Effector CD4-positive, alpha-beta T cell (primary cell): ENCODE measurements at places on chromosomes 16 and 17.

DNA sequence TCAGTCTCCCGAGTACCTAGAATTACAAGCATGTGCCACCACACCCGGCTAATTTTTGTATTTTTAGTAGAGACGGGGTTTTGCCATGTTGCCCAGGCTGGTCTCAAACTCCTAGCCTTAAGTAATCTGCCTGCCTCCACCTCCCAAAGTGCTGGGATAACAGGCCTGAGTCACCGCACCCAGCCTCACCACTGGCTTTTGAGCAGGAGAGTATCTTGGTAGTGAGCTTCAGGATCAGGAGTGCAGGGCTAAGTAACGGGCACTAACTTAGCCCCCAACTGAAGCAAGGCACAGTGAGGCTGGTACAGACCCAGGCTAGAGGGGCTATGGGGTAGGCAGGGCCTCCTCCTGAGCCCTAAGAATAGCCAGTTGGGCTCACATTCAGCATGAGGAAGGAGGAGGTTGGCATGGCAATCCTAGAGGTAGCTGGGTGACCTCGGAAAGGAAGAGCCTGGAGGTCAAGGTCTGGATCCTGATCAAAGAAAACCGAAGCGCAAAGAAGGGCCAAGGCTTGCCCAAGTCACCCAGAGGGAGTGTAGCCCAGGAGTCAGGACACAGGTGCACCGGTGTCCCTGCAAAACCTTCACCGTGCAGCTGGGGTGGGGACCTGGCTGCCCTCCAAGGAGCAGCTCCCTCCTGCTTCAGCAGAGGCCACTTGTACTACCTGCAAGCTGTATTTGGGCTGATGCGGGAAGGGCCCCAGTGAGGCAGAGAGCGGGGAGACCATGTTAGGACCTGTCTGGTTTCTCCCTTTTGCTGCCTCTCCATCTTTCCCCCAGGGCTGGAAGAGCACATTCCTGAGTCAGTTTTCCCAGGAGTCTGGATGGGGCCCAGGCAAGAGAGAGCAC is 1.3 kb upstream of the ADGRG5 start:
- DNase-seq = no peak

DNA sequence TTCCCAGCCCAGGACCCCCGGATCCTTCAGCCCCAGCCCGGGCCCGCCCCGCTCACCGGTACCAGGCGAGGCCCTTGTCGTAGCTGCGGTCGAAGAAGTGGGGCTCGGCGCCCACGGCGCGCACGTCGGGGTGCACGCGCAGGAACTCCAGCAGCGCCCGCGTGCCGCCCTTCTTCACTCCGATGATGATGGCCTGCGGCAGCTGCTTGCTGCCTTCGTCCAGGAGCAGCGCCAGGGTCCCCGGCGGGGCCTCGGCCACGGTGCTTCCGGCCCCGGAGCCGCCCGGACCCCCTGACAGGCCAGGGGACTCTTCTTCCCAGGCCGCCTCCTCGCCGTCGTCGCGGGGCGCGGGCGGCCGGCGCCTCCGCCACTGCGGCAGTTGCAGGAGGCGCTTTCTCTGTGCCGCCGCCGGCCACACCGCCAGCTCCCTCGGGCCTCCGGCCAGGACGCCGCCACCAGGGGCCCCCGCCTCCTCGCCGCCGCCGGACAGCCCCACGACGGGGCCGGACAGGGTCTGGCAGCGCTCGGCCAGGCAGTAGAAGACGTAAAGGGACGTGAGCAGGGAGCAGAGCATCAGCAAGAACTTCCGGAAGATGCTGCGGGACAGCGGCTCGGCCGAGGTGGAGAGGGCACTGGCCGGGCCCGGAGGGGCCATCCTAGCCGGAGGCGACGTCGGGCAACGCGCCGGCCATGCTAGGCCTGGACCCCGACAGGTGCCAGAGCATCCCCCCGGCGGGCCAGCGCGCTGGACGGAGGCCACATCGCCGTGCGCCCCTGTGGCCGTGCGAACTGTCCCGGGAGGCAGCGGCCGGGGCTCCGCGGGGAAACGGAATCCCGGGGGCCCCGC is 1.0 kb downstream of the HS3ST3A1 start:
- DNase-seq = no peak

- no peak for DNase-seq
Measured at GRCh38 chr16:29812754-29813643, 1.0 kb downstream of the PRRT2 start.

- DNase-seq = no peak
Measured at GRCh38 chr17:55452139-55452790, 30.6 kb upstream of the MMD start.

- no peak for DNase-seq
Measured at GRCh38 chr17:42210046-42210445, 15.8 kb upstream of the GHDC start.

GRCh38 chr16:83830769-83831455 is 23.1 kb downstream of the HSBP1 start:
- no peak for DNase-seq

DNA sequence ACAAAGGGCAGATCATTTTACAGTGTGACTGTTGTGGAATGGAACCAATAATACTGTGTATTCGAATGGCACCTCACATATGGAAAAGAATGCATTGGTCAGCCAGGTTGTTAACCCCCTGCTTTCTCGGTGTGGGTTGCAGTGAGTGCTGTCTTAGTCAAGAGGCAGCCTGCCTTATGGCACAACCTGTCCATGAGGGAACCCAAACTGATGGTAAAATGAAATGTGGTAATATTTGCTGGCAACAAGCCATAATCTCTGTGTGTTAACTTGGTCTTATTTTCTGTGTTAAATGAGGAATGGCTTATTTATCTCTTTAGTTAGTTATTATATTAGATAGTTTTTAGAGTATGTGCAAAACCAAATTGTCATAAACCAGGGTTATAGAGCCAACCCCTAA is 81.6 kb downstream of the TMC6 start:
- DNase-seq = no peak

DNA sequence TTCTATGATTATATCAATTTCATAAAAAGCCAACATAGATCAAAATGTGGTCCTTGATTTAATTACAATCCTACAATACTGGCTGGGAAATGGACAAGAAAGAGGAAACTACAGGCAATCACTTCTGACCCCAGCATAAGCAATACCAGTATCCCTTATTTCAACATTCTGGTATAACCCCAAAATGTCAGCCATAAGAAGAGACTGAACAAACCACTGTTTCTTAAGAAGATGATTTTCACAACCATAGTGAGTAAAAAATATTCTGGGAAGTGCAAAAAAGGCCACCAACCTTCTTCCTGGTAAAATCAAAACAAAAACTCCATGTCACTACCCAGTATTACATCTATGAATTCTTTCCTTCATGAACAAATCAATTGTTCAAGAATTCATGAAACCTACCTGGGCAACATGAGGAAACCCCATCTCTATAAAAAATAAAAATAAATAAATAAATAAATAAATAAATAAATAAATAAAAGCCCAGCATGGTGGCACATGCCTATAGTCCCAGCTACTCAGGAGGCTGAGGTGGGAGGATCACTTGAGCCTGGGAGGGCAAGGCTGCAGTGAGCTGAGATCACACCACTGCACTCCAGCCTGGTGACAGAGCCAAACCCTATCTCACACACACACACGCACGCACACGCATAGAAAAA is 7.5 kb downstream of the N4BP1 start:
- no peak for DNase-seq

- DNase-seq = no peak
Measured at GRCh38 chr17:60345233-60345632, 46.7 kb downstream of the USP32 start.

- no peak for DNase-seq
Measured at GRCh38 chr16:85079785-85080570, 32.3 kb downstream of the CIBAR2 start.

- no peak for DNase-seq
Measured at GRCh38 chr16:19283637-19284036, 1.9 kb upstream of the CLEC19A start.

DNA sequence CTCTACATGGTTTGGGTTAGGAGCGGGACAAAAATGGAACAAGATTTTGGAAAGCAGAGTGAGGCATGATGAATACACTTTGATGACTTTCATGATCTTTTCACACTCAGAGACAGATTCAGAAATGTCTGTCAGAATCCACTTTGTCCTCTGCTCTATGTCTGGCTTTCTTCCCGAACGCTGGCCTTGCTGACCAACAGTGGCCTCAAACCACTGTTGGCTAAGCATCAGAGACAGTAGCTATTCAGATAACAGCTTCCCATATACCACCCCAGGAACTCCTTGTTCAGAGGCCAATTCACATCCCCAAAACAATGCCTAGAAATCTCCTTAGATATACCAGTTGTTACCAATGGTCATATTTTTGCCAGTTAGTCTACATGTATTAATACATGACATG is 40.9 kb downstream of the FBXL20 start:
- no peak for DNase-seq

GRCh38 chr17:78979780-78980623 is at the start of gene LGALS3BP:
Gene LGALS3BP, minus strand, starts transcription at chr17:78979923. Its CDS starts 2,732 bp downstream, at chr17:78977191.
- no peak for DNase-seq

DNA sequence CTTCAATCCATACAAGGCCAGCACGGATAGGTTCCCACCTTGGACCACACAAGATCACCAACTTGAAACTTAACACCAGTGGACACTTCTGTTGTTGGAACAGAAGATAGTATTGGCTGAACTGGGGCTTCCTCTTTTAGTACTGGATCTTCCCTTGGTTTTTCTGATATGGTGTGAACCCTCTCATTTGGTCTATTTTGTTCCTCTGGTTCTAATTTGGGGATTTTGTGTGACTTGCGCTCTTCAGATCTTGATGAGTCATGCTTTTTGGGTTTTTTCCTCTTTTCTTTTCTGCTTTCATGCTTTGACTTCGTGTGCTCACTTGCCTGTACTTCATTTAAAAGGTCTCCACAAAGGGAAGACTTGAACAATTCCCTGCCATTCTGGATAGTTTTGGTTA is 39.0 kb downstream of the SOST start:
- DNase-seq = no peak

DNA sequence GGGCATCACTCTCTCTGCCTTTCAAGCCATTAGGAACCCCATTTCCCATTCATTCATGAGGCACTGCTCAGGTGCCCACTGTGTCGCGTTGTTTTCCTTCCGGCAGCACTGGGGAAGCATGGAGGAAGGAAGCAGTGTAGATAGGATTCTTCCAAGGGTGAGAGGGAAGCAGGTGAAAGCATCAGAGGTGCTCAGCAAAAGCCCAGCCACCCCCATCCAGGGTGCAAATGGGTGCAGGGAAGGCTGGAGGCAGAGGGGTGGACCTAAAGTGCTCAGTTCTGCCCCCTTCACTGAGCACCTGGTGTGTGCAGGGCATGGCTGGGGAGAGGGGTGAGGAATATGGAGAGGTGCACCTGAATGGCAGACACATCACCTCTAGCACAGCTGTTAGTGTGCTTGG is 3.4 kb upstream of the NXPH3 start:
- DNase-seq = no peak

DNA sequence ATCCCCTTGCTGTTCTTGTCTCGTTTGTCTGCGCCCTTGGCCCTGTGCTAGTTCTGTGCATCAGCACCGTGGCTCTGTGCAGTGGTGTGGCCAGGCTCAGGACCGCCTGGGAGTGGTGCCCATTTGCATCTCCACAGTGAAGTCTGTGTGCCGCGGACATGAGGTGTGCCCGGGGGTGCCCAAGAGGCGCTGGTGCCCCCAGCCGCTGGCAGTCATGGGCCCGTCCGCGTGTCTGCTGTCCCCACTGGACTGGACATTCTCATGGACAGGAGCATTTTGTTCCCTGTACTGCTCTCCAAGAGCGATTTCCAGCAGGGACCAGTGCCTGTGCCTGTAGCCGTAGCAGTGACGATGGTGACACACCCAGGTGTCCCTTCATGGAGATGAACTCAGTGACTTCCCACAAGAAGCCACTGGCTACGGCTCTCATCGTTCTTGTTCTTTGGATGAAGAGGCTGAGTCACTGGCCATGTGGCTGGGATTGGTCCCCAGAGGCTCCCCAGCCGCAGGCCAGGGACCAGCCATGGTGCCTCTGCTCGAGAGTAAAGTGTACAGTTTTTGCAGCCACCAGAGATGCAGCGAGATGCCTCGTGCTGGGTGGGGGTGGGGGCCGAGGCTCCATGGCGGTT is 13.0 kb upstream of the MC1R start:
- no peak for DNase-seq

DNA sequence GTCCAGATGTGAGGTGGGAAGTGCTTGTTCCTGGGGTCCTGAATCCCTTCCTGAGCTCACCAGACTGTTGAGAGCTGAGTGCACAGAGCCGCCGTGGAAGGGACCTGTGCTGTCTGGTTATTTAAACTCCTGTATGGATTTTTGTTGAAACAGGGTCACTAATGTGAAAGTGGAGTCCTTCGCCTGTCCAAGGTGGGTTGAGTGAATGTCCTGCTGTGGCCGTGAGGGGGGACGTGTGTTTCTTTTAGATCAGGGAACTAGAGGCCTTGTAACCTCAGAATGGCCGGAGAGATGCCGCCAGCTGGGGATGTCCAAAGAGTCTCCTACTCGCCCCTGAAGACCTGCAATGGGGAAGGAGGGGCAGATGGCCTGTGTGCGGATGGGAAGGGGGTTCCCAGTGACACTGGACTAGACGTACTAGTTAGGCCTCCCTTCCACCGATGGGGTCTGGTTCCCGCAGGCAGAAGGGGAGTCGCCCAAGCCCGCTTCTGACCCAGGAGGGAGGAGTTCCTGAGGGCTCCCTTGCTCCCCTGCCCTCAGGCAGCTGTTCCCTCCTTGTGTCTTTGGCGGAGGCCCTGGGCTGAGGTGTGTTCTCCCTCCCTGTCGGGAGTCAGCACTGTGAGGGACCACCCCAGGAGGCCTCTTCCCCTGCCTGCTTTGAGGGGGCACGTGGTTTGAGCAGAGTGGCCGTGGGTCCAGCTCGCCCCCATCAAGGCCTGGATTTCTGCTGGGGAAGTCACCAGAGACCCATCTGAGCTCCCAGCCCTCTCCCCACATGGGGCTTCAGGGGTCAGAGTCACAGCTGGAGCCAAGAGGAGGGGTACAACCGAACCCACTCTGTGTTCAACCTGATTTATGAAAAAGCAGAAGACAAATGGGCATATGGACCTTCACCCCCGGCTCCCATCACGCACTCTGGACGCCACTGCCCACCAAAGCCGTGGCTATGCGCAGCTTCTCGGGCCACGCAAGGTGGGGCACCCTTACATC is 30.9 kb downstream of the OR1D5 start:
- no peak for DNase-seq

DNA sequence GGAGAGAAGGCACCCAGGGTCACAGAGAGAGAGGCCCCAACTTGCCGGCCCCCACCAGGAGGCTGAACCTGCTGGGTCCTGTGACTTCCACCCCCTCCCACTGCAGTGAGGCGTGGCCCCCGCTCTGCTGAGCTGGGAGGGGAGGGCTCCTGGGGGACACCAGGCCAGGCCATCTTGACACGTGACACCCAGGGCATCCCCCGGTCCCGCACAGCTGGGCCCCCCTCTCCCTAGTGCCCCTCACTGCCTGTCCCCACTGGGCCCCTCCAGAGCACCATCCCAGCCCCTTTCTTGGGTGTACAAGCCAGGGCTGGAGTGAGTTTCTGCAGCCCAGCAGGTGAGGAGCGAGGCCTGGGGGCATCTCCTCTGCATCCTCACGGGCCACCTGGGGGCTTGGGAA is 12.4 kb downstream of the UBALD1 start:
- no peak for DNase-seq

GRCh38 chr16:10343124-10343760 is 42.6 kb upstream of the ATF7IP2 start:
- no peak for DNase-seq

- no peak for DNase-seq
Measured at GRCh38 chr16:70410734-70411133, 28.2 kb downstream of the ST3GAL2 start.
